ENCODE measurements at places on chromosomes 11 and 22. TPM values are rescaled to one million over a fixed set of nuclear protein-coding genes. Genes with fewer than 3 reads are reported as not detected.

DNA sequence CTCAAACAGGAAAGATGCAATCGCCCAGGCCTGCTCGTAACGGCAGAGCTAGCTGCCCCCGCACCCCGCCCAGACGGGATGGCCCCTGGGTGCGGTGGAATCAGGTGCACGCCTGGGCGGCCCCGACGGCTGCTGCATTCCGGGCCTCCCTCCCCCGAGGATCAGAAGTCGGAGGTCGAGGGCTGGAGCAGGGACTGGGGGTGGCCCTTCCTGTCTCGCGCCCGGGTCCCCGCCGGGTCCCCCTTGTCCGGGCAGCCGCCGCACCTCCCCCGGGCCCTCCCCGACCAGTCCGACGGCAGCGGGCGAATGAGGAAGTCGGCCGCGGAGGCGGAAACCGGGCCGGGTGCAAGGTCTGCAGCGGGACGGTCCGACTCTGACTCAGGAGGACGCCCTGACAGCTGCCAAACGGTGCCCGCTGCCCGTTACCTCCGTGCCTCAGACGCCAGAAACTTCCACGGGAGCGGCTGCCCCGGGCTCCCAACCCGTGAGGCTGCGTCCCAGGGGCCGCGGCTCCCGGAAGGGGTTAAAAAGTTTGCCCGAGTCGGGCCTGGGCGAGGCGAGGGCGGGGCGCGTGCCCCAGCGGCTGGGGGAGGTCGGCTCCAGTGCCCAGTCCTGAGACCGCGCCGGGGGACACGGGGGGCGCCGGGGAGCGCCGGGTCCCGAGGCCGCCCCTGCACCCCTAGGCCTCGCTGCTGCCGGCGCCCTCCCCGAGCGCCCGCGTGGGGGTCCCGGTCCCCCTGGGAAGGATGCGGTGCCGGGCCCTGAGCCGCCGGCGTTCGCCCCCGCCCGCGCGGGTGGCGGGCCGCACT, 663 bp downstream of the MYH9 start:
- peak overlapping the region; percentile 93 for H3K4me3 ChIP-seq
- H3K4me1 ChIP-seq: peaks cover 49% of the 10 kb centered on the region
- H3K27me3 ChIP-seq: no peaks in the 10 kb centered on the region
- peak overlapping the region; percentile 88 for H3K27ac ChIP-seq
- peaks cover 15% of the 10 kb centered on the region for H3K36me3 ChIP-seq

- H3K36me3 ChIP-seq: peaks cover 3% of the 10 kb centered on the region
- no peak overlapping the region for H3K4me3 ChIP-seq
- H3K27me3 ChIP-seq: peaks cover 70% of the 10 kb centered on the region
- DNase-seq: no peak
Observed at GRCh38 chr11:2222451-2222850, 47.9 kb downstream of the ASCL2 start.

DNA sequence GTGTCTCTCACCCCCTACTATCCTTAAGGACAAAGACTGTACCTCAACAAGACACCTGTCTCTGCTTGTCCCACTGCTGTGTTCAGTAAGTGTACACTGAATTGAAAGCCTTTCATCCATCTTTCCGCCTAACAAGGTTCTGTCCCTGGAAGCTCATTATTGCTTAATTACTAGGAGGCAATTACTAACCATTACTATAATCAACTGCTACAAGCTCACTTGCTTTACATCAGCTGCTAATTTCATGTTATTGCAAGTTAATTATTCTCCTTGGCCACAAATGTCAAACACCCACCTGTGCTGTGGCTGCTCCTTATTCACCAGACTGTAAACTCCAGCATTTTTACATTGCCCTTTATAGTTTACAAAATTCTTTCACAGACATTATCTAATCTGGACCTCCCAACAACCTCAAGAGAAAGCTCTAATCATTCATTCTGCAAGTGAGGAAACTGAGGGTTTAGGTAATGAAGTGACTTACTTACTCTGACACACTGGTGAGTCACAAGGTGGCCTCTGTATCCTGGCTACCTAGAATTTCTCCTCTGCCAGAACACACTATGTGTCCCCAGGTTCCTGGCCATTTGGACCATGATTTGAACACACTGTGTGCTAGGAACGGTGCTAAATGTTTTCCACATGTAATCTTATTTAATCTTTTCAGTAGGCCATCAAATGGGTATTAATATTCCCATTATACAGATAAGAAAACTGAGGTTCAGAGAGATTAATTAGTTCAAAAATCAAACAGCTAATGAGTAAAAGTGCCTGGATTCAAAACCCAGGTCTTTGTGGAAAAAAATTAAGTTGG, 66.7 kb downstream of the RAB30 start:
- DNase-seq: no peak
- H3K4me3 ChIP-seq: no peak overlapping the region
- peaks cover 18% of the 10 kb centered on the region for H3K36me3 ChIP-seq
- H3K4me1 ChIP-seq: peaks cover 53% of the 10 kb centered on the region
- H3K27ac ChIP-seq: no peak overlapping the region
- no peaks in the 10 kb centered on the region for H3K27me3 ChIP-seq

- peaks cover 2% of the 10 kb centered on the region for H3K36me3 ChIP-seq
- DNase-seq: no peak
- peak overlapping the region; percentile 52 for H3K27ac ChIP-seq
- H3K27me3 ChIP-seq: peaks cover 18% of the 10 kb centered on the region
- no peak overlapping the region for H3K4me3 ChIP-seq
- peaks cover 38% of the 10 kb centered on the region for H3K4me1 ChIP-seq
Observed at GRCh38 chr22:44424867-44425693, 73.0 kb downstream of the RTL6 start.

DNA sequence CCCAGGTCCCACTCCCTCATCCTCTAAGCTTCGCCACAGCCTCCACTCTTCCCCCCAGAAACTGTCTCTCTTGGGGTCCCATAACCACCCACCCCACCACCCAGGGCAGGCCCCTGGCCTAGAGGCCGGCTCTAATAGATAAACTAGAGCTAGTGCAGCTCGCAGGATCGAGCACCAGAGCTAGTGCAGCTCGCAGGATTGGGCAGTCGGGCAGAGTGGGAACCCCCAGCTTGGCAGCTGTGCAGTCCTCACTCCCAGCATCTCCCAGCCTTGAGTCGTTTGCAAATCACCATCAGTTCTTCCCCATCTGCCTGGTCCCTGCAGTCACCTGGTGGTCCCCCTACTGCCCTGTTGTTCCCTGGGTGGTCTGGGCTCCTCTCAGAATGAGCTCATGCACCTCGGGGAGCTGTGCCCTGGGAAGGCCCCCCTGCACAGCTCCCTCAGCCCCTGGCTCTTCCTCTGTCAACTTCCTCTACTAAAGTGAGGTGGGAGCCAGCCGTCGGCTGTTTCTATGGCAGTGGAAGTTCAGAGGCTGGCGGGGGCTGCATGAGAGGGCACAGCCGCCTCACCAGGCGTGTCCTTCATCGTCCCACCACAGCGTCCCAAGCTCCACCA, 15.5 kb upstream of the SHANK2 start:
- no peaks in the 10 kb centered on the region for H3K4me1 ChIP-seq
- H3K4me3 ChIP-seq: no peak overlapping the region
- H3K27me3 ChIP-seq: peaks cover 35% of the 10 kb centered on the region
- H3K36me3 ChIP-seq: no peaks in the 10 kb centered on the region
- no peak overlapping the region for H3K27ac ChIP-seq

DNA sequence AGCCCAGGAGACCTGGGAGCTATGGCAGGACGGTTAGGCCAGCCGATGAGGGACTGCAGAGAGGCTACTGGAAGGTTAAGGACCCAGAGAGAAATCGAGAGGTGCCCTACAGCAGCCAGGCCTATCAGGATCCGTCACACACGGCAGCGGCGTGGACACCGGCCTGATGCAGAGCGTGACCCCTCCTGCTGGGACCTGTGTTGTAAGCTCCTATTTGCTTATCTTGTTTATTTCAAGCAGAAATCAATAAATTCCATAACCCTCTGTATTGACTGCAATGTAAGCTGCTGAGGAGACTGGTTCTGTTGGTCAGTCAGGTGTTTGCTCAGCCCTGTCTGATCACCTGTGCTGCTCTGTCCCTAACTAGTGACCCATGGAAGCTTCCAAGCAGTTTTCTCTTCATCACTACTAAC, 39.9 kb downstream of the PPP2R1B start:
- no peak for DNase-seq
- H3K4me1 ChIP-seq: peaks cover 28% of the 10 kb centered on the region
- H3K4me3 ChIP-seq: no peak overlapping the region
- H3K27me3 ChIP-seq: no peaks in the 10 kb centered on the region
- H3K27ac ChIP-seq: no peak overlapping the region
- peaks cover 43% of the 10 kb centered on the region for H3K36me3 ChIP-seq

DLG2 gene
- 1.2 TPM for total RNA-seq

HSD17B12 gene
- 81.6 TPM for total RNA-seq

SPDYC gene
- not detected for total RNA-seq

GRIA4 gene
- total RNA-seq: not detected

OR8K5 gene
- total RNA-seq: not detected

OR5B21 gene
- total RNA-seq: not detected

All from osteocyte (in vitro differentiated cells).